Smooth muscle cell of the brain vasculature (primary cell): ENCODE measurements at places on chromosomes 7 and 10.

DNA sequence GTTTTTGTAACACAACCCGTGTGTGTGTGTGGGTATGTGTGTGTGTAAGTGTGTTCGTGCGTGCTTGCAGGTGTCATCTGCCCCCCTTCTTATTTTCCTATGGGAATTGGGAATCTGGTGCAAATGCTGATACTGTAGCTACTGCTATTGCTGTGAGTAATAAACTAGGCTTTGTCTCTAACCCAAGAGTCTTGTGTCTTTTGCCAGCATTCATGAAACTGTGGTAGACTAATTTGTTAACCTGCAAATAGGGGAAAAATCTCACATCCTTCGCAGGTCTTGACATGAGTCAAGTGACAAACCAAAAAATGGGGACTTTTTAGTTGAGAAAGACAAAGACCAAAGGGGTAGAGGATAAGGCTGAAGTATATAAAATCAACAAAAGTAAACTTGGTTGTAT, 57.9 kb upstream of the FAM133B start:
- DNase-seq, result no peak

- no peak for DNase-seq
Observed at GRCh38 chr7:79050603-79051002, 402.9 kb downstream of the MAGI2 start.

DNA sequence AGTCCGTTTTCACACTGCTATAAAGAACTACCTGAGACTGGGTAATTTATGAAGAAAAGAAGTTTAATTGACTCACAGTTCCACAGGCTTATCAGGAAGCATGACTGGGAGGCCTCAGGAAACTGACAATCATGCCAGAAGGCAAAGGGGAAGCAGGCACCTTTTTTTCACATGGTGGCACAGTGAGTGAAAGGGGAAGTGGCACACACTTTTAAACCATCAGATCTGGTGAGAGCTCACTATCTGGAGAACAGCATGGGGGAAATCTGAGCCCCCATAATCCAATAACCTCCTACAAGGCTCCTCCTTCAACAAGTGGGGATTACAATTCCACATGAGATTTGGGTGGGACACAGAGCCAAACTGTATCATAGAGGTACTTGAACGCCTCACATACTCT, 30.0 kb downstream of the AGR3 start:
- DNase-seq, result no peak

DNA sequence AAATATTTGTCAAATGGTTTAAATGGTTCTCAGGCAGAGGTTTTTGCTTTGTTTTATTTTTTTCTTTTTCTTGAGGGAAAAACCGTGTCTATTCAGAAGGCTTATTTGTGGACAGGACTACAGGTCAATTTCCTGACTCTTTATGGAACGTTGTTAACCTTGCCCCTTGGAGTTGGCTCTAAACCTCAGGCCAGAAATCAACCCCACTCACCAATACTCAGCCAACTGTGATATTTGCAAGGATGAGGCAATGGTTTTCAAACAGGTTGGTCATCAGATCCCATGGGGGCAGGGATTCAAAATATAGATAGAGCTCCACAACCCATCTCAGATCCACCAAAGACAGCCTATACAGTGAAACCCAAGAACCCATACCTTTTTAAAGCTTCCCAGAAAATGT, 10.2 kb downstream of the PDLIM1 start:
- DNase-seq, result no peak

DNA sequence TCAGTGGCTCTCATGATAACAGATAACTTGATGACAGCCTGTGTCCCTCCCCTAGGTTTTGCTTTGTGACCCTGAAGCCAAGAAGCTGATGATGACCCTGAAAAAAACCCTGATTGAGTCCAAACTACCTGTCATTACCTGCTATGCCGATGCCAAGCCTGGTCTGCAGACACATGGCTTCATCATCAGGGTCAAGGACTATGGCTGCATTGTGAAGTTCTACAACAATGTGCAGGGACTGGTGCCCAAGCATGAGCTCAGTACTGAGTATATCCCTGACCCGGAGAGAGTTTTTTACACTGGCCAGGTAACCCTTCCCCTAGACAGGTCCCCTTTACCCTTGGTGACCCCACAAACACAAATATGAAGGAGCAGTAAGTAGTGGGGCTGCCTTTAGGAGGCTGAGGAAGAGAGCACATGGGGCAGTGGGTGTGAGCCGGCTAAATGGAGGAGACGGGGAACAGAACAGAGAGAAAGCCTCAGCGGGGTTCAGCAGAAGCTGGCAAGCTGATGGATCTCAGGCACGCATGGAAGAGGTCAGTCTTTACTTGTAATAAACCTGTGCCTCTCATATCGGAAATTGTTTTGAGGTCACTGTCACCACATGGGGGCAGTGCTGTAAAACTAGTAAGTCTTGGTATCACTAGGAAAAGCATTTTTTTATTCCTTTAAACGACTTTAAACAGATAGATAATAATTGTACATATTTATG, 20.2 kb downstream of the PDCD11 start:
- peak; percentile 51 for DNase-seq

DNA sequence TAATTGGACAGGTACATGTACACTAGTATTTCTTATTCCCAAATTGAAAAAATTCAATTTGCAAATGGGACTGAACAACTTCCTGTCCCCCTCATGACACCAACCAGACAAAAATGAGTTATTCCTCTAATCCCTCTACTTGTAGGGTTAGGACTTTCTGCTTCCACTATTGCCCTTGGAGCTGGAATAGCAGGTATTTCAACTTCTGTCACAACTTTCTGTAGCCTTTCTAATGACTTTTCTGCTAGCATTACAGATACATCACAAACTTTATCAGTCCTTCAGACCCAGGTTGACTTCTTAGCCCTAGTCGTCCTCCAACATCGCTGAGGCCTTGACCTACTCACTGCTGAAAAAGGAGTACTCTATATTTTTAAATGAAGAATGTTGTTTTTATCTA, 6.4 kb downstream of the CYP3A7 start:
- no peak for DNase-seq

DNA sequence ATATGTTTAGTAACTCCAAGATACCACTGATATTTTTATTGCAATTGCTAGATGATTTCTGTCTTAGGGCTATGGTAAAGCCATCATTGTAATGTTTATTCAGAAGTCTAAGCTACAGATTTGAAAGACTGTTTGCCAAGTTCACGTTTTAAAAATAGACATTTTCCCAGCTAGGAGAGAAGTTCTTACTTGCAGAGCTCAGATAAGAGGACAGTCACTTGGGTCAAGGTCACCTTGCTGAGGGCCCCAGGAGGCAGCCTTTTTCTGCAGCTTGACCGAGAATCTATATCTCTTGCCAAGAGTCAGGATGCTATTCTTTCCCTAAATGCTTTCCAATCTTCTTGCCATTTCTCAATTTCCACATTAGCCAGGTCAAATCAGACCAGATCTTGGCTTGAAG, 1011.2 kb downstream of the KCNMA1 start:
- DNase-seq, result no peak

GRCh38 chr10:43734716-43735115, 86.0 kb upstream of the ZNF32 start:
- no peak for DNase-seq

GRCh38 chr7:156545979-156546378, 94.6 kb upstream of the RNF32 start:
- DNase-seq, result no peak

DNA sequence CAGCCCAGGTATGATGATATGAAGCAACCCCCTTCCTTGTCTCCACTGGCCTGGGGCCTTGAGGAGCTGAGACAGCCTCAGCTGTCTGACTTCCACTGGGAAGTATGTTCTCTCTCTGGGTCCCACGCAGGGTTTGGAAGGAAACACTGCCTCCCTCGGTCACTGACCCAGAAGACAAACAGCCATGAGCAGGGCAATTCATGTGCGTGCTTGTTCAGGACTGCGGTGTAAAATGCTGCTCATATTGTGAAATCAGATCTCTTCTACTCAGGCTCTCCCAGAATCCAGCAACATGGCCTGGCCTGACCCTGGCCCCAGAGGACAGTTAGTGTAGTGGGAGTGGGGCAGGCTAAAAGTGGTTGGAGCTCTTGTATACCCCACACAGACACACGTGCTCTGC, 2.8 kb downstream of the CLCN1 start:
- peak; percentile 37 for DNase-seq

DNA sequence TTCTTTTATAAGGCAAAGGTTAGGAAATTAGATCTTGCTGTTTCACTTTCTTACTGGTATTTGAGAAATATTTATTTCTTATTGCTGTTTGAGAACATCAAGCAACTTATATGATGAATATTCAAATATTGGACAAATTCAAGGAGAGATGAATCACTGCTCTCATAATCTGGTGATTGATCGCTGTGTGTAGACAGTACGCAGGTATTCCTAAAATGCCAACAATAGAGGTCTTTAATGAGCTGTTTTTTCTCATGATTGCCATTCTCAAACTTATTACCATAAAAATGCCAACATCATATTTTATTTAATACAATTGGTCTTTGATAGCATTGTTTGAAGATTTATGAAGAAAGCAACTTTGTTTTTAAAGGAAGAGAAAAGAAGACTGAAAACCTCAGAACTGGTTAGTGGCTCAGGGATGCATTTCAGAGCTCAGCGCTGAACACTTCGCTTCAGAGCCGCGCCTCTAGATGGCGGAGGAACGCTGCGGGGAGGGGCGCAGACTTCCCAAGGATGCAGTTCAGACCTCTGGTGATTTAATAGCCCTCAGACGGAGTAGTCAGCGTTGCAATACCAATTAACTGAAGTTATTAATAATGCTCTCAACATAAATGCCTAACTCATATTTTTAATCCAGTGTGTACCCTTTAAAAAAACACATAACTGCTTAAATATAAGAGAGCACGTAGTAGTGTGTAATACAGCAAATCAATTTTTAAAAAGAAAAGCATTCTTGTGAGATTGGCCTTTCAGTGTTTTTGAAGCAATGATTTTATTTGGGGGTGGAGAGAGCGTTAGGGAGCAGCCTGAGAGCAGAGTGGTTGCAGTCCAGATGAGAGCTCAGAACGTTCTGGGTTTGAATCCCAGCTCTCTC, 38.5 kb upstream of the STEAP4 start:
- DNase-seq, result no peak
